ENCODE measurements at places on chromosomes 6 and 20.

- DNase-seq: no peak
Measured at GRCh38 chr6:85453052-85453451, 3.2 kb downstream of the NT5E start.

DNA sequence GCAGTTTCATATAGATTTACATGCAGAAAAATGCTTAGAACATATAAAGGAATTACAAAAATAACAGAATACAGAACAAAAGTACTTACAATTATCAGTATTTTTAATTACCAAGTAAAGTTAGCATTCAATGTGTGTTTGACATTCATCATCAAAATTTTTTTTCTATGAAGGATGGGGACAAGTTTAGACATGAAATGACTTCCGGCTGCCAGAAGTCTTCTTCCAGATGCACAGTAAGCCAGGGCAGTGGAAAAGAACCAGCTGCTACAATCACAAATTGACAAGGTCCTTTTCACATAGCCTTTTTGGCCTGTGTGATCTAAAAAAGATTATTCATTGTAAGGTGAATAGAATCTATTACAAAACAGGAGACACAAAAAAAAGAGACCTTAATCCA lies 73.8 kb downstream of the HUS1B start:
- no peak for DNase-seq

DNA sequence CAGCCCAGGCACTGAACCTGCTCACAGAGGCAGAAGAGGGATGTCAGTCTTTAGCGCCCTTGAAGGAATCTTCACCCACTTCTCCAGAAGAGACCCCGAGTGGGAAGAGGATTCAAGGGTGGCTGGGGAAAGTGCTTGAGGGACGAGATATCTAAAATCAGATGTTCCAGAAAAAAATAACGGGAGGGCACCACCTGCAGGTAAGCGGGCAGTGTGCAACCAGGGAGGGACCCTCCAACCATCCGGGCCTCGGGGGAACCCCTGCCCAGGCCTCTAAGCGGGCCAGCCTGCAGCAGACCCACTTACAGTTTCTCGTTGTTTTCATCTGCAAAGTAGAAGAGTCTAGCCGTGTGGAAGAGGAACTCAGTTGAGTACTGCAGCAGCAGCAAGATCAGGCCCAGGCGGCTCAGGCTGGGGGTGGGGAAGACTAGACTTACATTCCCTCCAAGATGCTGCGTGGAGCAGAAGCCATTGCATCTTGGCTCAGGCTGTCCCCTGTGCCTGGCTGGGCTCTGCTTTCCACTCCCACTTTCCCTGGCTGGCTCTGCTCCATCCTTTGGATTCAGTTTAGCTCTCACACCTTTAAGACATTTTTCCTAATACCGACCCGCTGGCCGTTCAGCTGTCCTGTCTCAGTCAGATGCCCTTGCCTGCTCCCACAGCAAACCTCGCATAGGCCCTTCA lies 71.0 kb downstream of the TRAM2 start:
- DNase-seq: no peak

DNA sequence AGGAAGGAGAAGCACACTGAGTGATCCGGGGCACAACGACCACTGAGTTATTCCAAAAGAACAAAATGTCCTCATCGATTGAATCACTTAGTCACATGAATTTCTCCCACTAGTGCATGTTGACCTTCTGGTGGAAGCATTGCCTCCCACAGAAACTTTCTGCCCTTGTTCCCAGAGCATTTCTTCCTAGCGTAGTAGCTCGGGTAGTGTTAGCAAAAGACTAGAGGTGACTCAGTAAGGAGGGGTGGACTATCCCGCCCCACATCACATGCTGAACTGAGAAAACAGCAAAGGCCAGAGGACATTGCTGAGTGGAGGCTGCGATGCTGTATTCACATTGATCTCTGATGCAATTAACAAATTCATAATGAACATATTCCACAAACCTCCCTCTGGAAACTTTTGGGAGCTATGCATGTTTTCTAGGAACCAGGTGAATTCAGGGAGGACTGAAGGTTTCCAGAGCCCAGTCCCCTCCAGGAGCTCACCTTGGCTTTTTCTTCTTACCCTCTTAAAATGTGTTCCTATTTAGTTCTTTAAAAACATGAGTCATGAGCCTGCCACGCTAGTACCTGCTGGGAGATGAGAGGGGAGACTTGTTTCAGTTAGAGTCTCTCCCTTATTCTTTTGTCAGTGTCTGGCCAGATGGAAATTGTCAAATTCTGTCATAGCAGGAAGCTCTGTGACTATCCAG lies 507.9 kb downstream of the CDH26 start:
- DNase-seq: no peak

DNA sequence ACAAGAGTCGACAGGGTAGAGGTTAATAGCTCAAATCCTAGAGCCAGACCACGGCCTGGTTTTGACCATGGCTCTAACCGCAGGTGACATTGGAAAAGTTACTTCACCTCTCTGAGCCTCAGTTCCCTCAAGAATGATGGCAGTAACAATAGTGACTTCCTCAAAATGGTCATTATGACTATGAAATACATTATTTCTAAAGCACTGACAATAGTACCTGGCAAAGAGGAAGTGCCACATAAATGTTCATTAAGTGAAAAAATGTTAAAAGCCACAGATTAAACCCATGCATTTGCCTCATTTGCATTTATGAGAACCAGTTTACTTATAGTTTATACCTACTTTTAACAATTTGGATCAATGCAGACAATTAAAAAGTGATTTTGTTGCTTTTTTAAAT lies 12.3 kb downstream of the BTBD3 start:
- DNase-seq: no peak

DNA sequence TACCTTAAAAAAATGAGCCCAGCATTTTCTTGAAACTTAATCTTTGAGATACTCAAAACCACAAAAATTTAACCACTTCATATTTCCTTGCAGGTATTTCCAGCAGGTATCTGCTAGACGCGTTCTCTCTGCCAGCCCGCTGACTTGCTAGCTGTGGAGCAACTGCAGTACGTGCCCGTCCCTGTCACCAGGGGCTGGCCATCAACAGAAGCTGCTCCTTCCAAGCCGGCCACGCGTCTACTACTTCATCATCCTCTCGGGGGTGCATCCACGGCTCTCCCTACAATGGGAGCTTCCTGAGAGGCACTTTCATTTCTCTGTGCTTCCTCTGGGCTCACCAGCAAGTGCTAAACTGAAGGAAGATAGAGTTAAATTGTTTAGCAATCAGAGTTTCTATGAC lies 132.4 kb downstream of the DTNBP1 start:
- DNase-seq: no peak

DNA sequence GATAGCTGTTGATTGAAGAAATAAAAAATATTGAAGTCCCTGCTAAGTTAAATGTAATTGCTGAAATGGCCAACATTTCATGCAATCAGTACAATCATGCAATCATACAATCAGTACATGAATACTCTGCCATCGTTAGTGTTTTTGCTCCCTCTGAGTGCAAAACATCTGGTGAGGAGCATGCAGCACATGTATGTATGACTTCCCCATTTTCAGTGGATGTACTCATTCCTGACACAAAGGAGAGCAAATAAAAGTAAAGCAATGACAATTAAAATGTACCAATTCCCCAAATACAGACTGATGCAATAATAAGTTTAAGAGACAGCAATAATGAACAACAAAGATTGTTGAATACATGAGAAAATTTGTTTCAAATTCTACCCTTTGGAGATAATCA lies 140.7 kb downstream of the PLCB1 start:
- no peak for DNase-seq

DNA sequence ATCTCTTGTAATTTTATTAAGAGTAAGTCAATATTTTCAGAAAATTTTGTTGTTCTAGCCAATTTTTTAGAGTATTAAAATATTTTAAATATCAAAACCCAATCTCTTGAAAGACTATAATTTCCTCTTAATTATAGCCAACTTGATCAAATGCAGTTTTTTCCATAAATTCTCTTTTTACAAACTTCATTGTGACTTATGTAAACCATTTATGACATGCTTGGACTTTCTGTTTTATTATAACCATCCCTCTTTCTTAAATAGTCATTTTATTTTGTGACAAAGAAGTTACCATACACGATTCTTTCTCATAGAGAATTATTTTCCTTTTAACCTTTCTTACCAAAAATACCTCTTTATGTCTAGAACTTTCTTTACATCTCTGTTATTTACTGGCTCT lies 1075.5 kb downstream of the KHDRBS2 start:
- no peak for DNase-seq

DNA sequence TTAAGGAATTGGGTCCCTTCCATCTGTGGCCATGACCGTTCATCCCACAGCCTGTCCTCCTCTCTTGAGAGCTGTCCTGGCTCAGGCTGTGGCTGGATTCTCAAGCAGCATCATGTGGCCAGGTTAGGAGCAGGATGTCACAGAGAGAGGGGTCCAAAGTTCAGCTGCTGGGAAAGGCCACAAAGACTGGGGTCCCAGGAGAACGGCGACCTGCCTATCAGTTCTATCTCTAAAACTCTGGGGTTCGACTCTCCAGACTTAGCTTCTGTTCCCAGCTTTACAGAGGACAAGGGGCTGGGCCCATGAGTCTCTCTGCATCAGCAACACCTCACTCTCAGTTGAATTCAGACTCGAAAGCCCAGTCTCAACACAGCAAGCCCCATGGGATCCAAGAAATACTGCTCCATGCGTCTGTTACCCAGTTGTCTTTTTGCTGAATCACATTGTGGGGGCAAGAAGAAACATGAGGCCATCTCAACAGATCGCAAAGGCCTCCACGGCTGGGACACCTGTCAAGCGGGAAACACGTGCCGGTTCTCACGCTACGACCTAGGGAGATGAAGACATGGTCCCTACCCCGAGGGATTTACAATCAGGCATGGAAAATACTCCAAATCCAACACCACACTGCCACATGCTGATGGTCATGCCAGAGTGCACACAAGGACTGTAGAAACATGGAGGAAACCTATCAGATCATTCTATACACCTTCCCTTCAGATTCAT lies 95.4 kb downstream of the SLC22A23 start:
- DNase-seq: no peak

DNA sequence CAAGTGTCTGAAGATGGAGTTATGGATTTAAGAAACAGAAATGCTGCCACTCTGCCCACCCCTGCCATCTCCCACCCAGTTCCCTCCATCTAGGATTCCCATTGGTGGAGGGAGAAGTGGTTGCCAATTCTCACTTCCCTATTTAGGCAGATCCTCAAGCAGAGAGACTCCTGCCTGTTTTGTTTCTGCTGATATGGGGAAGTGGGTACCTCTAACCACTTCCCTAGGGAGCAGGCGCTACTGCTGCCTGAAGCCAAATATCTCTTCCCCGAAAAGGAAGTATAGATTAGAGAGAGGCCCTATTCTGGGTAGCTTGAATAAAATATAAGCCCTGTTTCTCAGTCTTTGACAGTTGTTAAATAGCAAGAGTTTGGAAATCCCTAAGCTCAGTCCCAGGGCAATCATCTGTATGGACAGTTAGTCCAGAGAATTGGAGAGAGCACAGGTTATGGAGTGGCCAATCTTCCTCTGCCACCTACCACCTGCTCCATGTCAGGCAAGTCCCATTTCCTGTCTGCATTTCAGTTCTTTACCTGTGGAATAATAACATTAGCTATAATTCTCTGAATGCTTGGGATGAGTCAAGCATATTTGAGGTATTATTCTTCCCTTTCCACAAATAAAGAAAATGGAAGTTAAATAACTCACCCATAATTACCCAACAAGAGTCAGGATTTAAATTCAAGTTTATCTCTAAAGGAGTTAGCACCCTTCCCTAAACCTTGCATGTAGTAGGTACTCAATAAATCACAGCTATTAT lies 2.6 kb upstream of the ADGB start:
- no peak for DNase-seq

DNA sequence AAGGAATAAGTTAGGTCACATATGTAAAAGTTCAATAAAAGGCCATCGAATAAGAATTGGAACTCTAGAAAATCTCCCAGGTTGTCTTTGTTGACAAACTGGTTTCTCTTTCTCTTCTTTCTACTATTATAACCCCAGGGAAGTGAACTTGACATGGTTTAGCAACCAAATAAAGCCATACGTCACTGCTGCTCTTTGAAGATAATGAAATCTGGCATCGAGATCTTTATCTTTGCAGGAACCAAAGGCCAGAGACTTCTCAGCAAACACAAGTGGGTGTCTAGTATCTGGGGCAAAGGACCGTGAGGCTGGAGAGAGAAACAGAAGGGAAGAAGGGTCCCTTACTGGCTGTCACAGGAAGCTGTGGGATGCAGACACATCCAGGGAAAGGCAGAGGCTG lies 286.7 kb upstream of the CDYL start:
- no peak for DNase-seq

GRCh38 chr20:23034721-23035671 lies at the start of gene SSTR4:
SSTR4 (plus strand) TSS chr20:23035312; CDS start chr20:23035484, 172 bp downstream.
- no peak for DNase-seq

GRCh38 chr20:1667502-1668085 lies 10.0 kb upstream of the SIRPG start:
- DNase-seq: no peak

DNA sequence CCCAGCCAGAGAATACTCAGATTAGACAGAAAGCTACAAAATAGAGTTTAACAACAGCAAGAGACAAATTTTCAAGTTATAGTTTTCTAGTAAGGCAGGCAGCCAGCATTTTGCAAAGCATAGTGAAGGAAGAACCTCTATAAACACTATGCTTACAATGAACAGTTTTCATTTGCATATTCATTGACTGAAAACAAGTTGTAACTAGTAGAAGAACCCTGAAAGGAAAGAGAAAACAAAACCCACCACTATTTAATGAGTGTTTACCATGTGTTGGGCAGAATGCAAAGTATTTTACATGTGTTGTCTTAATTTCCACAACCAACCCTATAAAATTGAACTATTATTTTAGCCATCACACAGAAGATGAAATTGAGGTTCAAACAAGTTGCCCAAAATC lies 196.1 kb downstream of the UBE3D start:
- no peak for DNase-seq

DNA sequence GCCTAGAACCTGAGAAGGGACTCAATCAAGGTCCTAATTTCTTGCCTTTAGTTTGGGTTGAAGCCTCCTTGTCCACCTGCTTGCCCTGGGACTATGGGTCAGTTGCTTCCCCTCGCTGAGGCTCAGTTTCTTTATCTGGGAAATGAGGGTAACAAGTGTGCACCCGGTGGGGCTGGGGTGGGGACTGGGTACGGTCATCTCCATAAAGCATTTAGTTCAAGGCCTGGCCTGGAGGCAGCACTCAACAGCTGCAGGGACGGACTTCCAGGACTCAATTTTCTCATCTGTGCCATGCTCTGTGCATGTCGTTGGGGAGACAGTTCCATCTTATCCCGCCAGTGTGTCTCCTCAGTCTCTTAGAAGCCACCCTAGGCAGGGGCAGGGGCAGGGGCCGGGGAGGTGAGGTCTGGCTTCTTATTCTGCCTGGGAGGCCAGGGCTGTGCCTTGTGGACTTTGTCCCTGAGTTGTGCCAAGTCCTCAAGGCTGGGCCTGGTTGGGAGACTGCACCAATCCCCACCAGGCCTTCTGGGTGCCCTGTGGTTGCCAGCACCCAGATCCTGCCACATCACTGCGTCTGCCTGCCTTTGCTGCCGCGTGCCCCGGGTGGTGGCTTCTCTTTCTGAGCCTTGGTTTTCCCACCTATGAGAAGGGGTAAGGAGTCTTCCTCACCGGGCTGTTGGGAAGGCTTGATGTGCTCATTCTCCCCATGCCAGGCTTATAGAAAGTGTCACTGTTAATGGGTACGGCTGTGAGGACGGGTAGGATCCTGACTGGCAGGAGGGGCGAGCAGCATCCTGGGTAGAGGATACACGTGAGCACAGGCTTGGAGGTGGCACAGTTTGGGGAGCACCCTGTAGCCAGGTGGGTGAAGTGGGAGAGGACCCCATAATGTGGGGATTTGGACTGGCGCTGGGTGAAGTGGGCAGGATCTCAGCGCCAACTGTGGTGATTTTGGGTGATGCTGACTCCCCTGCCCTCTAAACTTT lies 8.6 kb downstream of the SRC start:
- no peak for DNase-seq
